Stimulated activated naive CD4-positive, alpha-beta T cell treated with Interleukin-2 at 50 U/mL for 16 hours (primary cell): ENCODE measurements at places on chromosomes 11 and 22.

DNA sequence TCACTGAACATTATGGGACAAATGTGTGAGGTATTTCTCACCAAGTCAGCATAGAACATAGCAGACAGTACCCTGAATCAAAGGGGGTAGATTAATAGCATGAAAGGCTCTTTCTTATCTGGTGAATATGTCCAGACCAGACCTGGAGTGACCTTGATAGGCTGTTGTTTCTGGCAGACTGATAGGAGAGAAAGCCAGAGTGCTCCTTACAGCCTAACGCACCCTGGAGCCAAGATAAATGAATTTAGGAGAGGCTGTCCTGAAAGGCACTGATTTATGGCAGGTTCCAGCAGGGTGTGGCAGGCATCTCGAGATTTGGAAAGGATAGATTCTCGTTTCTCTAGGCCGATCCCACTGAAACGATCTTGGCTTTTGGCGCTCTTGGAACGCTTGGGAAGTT is 204.6 kb downstream of the DBX1 start:
- DNase-seq, result no peak

- DNase-seq, result no peak
Observed at GRCh38 chr11:46387919-46388618, 3.5 kb downstream of the CHRM4 start.

DNA sequence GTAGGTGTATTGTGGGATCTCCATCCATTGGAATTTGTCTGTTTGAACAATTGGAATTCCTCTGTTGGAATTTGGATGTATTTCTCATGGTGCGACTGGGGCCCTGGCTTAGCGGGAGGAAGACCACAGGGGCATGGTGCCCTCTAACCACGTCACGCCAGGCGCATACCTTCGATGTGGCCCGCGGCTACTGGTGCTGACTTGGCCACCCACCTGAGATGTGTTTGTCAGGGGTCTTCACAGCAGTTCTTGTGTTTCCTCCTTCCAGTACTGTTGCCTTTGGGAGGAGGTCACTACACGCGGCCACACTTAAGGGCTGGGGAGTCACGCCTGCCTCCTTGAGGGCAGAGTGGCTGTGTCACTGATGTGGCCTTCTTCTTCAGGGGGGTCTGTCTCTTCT is 36.6 kb upstream of the GRAMD4 start:
- DNase-seq, result no peak

DNA sequence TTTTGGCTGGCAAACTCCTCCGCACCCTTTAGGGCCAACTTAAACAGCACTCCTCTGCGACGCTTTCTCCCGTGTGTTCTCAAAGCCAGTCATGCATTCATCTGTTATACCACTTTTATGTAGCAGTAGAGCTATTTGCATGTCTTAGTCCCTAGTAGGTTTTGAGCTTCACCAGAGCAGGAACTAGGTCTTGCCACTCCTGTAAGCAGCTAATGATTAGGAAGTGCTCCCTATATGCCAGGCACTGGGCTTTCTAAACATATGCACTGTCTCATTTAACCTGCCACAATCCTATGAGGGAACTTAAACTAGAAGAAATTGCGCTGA is 180.8 kb downstream of the DBX1 start:
- DNase-seq, result no peak

DNA sequence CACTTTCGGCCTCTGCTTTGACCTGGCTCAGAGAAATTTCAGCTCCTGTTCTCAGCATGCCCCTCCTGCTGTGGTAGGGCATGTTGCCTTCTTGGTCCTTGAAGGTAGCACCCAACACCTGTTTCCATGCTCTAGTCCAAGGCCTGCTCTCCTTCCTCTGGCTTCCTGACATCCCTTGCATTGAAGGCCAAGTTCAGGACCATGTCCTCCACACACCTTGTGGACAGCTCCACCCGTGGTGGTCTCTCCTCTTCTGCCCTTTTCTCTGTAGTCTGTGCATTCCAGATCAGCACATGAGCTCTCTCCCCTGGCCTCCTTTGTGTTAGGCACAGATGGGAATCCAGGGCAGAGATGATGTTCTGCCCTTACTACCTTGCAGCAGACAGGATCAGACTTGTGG is 225.3 kb downstream of the ADAMTS15 start:
- DNase-seq, result no peak
